ENCODE measurements at places on chromosomes 3 and 15.

GRCh38 chr3:194275721-194276120 is 75.4 kb downstream of the CPN2 start:
- DNase-seq: no peak

DNA sequence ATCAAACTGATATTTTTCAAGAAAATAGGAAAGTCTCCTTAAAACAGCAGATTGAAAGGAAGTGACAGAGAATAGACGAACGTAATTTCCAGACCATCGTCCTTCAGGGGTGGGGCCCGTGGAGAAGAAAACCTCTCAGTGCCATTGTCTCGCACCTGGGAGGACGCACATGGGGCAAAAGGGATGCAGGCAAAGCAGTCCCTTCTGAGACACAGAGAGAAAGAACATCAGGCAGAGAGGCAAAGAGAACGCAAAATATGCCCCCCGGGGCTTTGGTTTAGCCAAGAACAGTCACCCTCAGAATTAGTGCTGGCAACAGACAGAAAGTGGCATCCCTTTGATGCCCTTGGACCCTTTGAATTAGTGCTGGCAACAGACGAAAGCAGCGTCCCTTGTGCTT is 37.0 kb downstream of the MUC20 start:
- DNase-seq: no peak

- no peak for DNase-seq
These were observed 480.7 kb upstream of the THBS1 start for GRCh38 chr15:39100106-39100660.

GRCh38 chr3:14438929-14439328 is 36.5 kb downstream of the SLC6A6 start:
- DNase-seq: no peak

DNA sequence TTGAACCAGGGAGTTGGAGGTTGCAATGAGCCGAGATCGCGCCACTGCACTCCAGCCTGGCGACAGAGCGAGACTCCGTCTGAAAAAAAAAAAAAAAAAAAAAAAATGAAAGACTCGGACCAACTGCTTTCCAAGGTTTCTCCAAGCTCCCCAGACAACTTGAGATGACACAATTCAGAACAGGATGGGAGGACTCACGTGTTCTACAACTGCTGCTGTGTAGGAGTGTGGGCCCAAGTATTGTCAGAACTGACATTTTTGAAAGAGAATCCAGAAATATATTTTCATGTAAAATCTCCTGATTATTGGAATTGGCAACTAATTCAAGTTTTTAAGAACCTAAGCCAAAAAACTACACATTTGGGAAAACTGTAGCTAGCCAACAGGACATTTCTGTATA is 109.5 kb upstream of the ETV5 start:
- DNase-seq: no peak

GRCh38 chr3:30260762-30261161 is 345.6 kb upstream of the TGFBR2 start:
- DNase-seq: no peak

- no peak for DNase-seq
These were observed 20.5 kb upstream of the ANPEP start for GRCh38 chr15:89835176-89835564.

- DNase-seq: no peak
These were observed 198.6 kb upstream of the IL12A start for GRCh38 chr3:159789742-159790635.

GRCh38 chr3:152823173-152823572 is 11.8 kb upstream of the P2RY1 start:
- DNase-seq: no peak

DNA sequence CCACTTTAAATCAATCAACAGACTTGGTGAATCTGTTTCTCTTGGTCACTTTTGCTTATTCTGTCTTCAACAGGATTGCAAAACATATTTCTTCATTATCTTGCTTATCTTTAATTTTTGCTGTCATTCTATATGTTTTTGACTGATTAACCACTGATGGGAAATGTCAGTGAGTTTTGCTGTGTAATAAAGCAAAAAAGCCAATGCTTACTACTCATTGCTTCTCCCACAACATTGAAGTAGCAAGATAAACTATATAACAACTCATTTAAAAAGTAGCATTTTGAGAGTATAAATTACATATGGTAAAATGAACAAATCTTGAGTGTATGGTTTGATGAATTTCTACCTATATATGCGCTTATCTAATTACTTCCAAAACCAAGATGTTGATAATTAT is 892 bp downstream of the CD200R1L start:
- no peak for DNase-seq

GRCh38 chr3:71395927-71396695 is 187.4 kb downstream of the FOXP1 start:
- no peak for DNase-seq

DNA sequence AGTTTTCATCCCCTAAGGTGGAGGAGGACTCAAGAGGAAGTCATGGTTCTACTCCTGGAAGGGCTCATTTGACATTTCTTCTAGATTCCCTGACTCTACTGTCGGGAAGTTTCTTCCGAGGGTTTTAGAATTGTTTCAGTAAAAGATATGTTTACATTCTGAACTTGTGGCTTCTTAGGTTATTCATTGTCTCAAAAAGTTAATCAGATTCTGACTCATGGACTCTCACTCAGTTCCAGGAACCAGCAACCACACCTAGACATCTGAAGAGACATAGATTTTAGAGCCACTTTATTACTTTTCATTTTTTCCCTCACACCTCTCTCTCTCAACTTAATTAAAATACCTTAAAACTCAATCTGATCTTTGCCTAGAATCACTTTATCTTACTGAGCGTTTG is 862.6 kb downstream of the AGBL1 start:
- DNase-seq: no peak

GRCh38 chr3:155130001-155130400 is 49.9 kb downstream of the MME start:
- DNase-seq: no peak

DNA sequence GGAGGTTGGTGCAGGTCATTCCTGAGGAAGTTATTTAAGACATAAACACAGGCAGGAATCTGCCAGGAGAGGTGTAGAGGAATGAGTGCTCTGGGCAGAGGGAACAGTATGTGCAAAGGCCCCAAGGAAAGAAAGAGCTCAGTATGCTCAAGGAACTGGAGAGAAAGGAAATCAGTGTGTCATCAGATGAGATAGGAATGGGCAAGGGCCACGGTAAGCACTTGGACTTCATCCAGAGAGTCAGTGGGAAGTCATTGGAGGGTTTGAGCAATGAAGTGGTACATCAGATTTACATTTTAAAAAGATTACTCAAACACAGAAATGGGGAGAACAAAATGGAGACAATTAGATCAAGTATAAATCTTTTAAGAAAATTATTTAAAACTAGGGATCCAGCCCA is 272.2 kb downstream of the ADAMTSL3 start:
- no peak for DNase-seq

GRCh38 chr3:180466401-180467011 is 135.5 kb upstream of the TTC14 start:
- no peak for DNase-seq

- DNase-seq: no peak
These were observed 183.4 kb upstream of the GADL1 start for GRCh38 chr3:31077826-31078225.

DNA sequence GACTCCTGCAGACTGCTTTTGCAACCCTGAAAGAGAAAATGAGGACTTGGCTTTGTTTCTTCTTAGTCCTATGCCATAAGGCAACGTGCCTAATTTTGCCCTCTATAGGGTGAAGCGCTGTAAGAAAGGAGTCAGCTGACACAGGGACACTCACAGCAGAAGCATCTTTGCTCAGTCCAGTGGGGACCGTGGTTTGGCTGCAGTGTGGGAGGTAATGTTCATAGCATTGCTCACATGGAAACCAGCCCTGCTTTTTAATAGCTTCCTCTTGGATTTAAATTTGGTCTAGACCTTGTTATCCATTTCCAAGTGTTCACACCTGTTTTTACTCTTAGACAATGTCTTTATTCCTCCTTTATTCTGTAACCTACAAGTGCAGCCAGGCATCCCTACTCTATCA is 1032.1 kb downstream of the NTRK3 start:
- no peak for DNase-seq

DNA sequence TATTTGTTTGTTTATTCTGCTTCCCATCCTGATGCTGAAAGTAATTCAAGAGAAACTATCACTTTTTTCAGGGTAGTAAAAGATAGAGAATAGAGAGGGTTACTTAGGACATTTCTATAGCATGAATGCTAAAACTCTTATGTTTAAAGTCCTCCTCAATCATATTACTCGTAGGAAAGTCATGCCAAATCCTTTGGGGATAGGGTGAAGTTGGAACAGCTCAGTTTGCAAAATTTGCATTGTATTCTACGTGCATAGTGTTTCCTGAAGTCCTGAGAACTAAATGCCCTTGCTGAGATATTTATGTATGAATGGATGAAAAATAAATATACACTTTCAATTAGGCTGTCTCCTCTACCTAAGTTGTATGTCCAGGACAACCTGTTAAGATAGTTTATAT is 14.6 kb downstream of the PLSCR5 start:
- DNase-seq: no peak

GRCh38 chr3:115806501-115806900 is 183.2 kb downstream of the GAP43 start:
- DNase-seq: no peak

- no peak for DNase-seq
These were observed 57.6 kb upstream of the FGD5 start for GRCh38 chr3:14761121-14761672.

DNA sequence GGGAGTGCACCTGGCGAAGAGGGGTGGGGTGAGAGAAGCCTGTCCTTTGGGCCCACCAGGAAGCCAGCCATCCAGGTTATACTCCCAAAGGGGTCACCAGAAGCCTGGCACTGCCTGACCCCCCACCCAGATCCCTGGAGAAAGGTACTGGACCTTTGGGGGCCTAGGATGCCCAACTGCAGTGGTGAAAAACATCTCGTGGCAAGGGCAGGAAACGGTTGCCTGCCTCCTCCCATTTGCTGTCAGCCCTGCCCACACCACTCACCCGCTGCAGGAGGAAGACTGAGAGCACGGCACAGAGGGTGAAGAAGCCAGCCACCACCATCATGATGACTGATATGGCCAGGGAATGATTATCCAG is 2.2 kb upstream of the ULK3 start:
- DNase-seq: no peak

DNA sequence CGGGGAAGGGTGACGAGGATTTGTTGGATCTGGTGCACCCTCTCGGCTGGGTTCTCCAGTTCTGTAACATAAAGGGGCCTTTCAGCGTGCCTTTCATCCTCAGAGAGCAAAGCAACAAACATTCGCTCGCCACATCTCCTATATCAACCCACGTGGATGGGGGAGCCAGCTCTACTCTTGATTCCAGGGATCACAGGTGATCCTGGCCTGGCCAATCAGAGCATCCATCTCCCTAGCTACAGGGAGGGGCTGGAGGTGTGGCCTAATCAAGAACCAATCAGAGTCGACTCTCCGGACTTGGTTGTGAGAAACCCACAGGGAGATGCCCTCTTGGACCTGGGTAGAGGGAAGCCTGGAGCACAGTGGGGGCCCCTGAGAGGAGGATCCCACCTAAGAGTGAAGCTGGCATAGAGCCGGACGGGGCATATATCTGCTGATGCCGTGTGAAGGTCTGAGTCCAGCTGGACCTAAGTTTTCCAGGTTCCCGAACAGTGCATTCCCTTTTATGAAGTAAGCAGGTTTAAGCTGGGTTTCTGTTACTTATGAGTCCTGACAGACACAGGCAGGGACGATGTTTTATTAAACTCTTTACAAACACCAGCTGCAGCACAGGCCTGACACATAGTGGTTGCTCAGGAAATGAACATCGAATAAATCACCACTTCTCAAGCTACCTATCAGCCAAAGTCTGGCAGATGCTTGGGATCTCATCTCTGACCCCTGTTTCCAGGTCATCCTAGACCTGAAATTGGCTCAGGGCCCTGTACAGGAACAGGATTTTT is 50.7 kb upstream of the RAD18 start:
- no peak for DNase-seq

- no peak for DNase-seq
These were observed 11.2 kb downstream of the TMC3 start for GRCh38 chr15:81362790-81363189.

DNA sequence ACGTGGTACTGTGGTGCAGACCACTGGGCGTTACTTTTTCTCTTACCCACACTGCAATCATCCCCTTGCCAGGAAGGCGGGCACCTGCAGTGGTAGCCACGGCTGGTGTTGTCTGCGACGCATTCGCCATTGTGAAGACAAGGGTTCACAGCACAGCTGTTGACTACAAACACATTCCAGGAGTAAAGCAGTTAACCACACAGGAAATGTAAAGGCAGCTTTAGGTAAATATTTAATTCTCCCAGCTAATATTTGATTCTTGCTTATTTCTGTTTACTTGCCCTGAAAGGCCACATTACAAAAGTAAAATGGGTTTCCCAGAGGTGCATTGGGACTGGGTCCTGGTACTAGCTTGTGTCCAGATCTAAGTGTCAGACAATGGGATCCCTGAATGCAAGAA is 45.4 kb downstream of the HEG1 start:
- no peak for DNase-seq

- DNase-seq: no peak
These were observed 7.7 kb upstream of the OSBPL11 start for GRCh38 chr3:125602752-125603649.

DNA sequence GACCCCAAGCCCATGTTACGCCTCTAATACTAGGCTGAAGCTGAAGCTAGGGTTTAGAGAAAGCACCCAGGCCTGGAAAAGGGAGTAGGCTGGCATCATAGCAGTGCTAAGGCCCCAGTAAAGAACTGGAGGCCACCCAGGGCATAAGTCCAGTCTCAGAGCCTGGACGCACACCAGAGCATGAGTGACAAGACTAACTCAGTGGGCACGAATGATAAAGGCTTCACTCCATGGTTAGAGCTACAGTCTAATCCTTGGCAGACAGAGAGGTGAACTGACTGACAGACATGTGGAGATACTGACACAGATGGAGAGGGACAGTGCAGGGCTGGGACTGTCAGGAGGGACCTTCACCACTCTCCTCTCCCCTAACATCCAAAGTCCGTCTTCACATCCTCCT is 139.8 kb downstream of the KCNMB2 start:
- DNase-seq: no peak

- DNase-seq: peak; percentile 53
These were observed 63.5 kb downstream of the OTOL1 start for GRCh38 chr3:161560008-161560637.

DNA sequence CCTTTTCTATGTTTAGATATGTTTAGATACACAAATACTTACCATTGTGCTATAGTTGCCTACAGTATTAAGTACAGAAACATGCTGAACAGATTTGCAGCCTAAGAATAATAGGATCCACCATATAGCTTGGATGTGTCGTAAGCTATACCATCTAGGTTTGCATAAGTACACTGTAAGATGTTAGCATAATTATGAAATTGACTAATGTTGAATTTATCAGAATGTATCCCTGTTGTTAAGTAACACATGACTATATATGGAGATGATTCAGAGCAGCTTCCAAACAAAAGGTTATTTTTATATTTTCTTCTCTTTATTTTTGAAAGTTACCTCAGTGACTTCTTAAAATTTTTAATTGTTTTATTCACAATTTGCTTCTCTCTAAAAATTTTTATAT is 2.4 kb downstream of the SLC28A2 start:
- no peak for DNase-seq

All from NCI-H510A treated with DMSO at 0.1 percent for 48 hours (cell line).